Keratinocyte (primary cell): ENCODE measurements at places on chromosomes 5 and 9.
A peak's percentile ranks its signal among the peaks of the same experiment; 100 is the strongest.

GRCh38 chr5:52977264-52977897 is 11.8 kb upstream of the ITGA2 start:
- no peaks in the 10 kb centered on the region for H3K36me3 ChIP-seq
- DNase-seq: no peak
- H3K4me3 ChIP-seq: no peak overlapping the region
- no peak overlapping the region for H3K27ac ChIP-seq
- H3K27me3 ChIP-seq: no peaks in the 10 kb centered on the region

DNA sequence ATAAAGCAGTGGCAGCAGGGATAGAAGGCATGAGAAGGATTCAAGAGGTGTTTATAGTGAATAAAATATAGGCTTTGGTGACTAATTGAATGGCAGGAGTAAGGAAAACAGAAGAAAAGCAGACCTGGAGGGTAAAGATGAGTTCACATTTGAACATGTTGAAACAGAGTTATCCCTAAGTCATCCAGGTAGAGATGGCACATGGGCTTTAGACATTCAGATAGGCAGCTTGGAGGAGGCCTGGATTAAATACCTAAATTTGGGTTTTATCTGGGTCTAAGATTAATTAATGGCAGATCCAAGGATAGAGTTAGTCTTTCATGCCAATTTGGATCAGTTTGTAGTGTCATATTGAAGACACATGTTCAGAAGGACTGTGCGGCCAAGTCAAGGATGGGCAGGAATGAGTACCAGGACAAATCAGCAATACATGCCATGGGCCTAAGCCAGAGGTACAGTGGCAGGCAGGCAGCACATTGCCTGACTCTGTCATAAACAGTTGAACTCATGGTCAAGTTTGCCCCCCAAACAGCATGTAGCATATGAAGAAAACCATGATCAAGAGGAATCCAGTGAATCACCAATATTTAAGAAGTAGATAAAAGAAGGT is 115.5 kb upstream of the SLC12A2 start:
- no peak overlapping the region for H3K4me3 ChIP-seq
- H3K36me3 ChIP-seq: peaks cover 2% of the 10 kb centered on the region
- H3K27ac ChIP-seq: peak overlapping the region; percentile 56
- no peaks in the 10 kb centered on the region for H3K27me3 ChIP-seq

GRCh38 chr9:87065981-87066380 is 118.7 kb upstream of the GAS1 start:
- H3K27me3 ChIP-seq: no peaks in the 10 kb centered on the region
- no peaks in the 10 kb centered on the region for H3K36me3 ChIP-seq
- no peaks in the 10 kb centered on the region for H3K4me1 ChIP-seq

DNA sequence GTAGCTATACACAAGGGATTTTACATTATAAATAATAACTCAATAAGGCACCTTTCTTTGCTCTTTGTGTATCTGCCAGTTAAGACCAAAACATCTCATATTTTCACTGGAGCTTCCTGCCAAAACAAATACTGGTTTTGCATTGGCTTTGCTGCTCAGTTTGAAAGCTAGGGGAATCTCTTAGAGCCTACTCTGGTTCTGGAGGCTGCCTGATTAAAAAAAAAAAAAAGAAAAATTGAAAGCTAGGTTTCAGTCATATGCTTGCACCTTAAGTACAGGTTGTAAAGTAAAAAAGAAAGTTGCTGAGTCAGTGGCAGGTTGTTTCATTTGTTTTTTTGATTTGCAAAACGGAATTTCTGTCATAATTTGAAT is 2.3 kb downstream of the DENND4C start:
- H3K27ac ChIP-seq: peak overlapping the region; percentile 89
- no peaks in the 10 kb centered on the region for H3K27me3 ChIP-seq
- DNase-seq: no peak
- H3K36me3 ChIP-seq: no peaks in the 10 kb centered on the region
- peaks cover 16% of the 10 kb centered on the region for H3K4me1 ChIP-seq
- H3K4me3 ChIP-seq: peak overlapping the region; percentile 84

GRCh38 chr5:65461490-65461889 is 20.2 kb downstream of the ADAMTS6 start:
- no peaks in the 10 kb centered on the region for H3K4me1 ChIP-seq
- DNase-seq: no peak
- H3K36me3 ChIP-seq: peaks cover 15% of the 10 kb centered on the region
- H3K27ac ChIP-seq: no peak overlapping the region
- no peaks in the 10 kb centered on the region for H3K27me3 ChIP-seq

DNA sequence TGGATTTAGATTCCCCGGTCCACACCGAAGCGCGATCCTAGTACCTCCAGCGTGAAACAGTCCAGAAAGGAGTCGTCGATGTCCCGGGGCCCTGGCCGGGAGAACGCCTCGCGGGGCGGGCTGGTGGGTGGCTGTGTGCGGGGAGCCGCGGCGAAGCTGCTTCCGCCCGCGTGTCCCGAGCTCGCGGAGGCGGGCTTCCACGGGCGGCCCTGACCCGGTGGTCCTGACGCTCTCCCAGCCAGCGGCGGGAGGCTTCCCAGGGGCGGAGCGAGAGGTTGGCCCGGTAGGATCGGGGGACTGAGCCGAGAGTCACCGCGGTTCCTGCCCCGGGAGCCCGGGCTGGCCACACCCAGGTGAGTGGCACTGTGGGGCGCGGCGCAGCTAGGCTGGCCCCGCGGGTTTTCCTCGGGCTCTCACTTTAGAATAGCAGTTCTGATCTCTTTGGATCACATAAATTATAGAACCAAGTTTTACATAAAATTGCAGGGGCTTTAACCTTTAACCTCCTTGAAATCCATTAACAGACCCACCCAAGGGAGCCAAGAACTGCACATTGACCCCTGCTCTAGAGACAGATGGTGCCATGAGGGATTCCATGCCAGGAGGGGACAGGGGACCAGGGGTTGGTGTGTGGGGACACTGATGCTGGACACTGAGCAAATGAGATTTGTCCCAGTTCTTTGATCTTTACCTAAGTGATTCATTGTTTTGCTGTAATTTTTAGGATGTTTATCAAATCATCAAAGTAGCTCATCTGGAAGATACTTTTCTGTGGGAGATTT is 29.2 kb upstream of the IL31RA start:
- H3K27ac ChIP-seq: no peak overlapping the region
- H3K36me3 ChIP-seq: no peaks in the 10 kb centered on the region
- H3K27me3 ChIP-seq: peaks cover 6% of the 10 kb centered on the region
- peaks cover 5% of the 10 kb centered on the region for H3K4me1 ChIP-seq

GRCh38 chr5:108772626-108773025 is 24.9 kb downstream of the FER start:
- no peak for DNase-seq
- H3K27me3 ChIP-seq: no peaks in the 10 kb centered on the region
- H3K4me1 ChIP-seq: no peaks in the 10 kb centered on the region
- H3K4me3 ChIP-seq: no peak overlapping the region

DNA sequence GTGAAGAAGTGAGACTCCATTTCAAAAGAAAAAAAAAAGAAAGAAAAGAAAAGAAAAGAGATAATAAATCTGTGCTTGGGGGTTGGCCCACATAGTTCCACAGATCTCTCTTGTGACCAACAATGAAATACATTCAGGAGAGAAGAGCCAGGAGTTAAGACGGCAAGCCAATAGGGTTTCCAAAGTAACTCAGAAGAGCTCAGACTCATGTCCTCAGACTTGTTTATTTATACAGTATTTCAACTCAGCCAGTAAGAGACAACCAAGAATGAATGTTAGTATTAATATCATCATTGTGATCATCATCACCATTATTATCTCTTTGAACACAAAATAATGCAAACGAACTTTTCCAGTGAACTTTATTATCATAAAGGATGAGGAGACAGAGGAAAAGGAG is 140.2 kb downstream of the GLIS3 start:
- DNase-seq: no peak
- no peaks in the 10 kb centered on the region for H3K4me1 ChIP-seq
- no peaks in the 10 kb centered on the region for H3K27me3 ChIP-seq
- H3K27ac ChIP-seq: no peak overlapping the region
- H3K36me3 ChIP-seq: no peaks in the 10 kb centered on the region

DNA sequence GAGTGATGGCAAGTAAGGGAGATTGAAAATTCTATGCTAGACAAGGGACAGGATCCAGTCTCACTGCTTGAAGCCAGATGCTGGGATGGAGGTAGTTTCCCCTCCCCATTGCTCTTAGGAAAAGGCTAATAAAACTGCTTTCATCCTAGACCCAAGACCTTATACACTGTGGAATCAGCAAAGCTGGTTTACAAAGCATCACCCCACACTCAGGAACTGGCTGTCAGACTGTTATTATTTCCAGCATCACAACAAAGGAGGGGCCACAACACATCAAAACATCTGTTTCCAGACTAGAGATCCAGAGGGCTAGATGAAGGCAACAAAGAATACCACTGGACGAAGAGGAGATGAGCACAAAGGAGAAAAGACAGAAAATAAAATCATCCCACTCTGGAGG is 364.6 kb upstream of the PTGER4 start:
- no peak for DNase-seq
- H3K27ac ChIP-seq: no peak overlapping the region
- no peak overlapping the region for H3K4me3 ChIP-seq
- no peaks in the 10 kb centered on the region for H3K36me3 ChIP-seq
- H3K4me1 ChIP-seq: no peaks in the 10 kb centered on the region
- H3K27me3 ChIP-seq: no peaks in the 10 kb centered on the region

- no peaks in the 10 kb centered on the region for H3K27me3 ChIP-seq
- no peak for DNase-seq
- no peak overlapping the region for H3K27ac ChIP-seq
These were observed 20.6 kb downstream of the NOTCH1 start for GRCh38 chr9:136525207-136525606.

DNA sequence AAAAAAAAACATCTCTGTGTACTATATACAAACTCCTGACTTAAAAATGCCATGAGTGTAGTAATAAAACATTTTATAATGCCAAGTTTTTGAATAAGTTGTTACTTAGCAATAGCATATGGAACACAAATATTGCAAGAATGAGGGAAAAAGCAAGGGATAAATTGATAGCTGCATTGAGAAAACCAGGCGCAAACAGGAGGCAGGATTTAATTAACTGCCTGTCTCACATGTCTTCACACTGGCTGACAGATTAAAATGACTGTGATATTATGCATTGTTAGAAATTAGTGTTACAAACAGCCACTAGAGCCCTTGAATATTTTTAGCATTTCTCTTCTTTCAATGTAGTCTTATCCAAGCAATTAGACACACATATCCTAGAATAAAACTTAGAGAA is 1817.5 kb upstream of the NUDT12 start:
- H3K4me3 ChIP-seq: no peak overlapping the region
- no peaks in the 10 kb centered on the region for H3K27me3 ChIP-seq
- no peaks in the 10 kb centered on the region for H3K36me3 ChIP-seq
- no peak overlapping the region for H3K27ac ChIP-seq
- no peak for DNase-seq

DNA sequence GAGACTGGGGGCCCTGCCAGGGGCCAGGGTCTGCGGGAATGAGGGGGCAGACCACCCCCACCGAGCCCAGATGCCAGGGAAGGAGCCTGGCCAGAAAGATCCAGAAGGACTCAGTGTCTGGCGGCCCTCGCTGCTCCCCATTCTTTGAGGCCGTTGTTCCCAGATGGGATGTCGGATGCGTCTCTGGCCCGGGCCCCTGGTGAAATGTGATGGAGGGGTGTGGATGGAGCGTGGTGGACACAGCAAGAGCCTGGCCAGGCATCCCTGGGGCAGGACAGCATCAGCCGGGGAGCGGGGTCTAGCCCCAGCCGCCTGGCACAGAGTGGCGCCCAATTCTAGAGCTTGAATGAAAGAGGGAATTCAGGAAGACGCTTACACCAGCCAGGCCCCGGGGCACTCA is 46.2 kb upstream of the NKD2 start:
- H3K27me3 ChIP-seq: peaks cover 13% of the 10 kb centered on the region
- H3K27ac ChIP-seq: no peak overlapping the region
- H3K36me3 ChIP-seq: no peaks in the 10 kb centered on the region

GRCh38 chr5:143340891-143341685 is 62.4 kb downstream of the NR3C1 start:
- H3K4me3 ChIP-seq: no peak overlapping the region
- peak overlapping the region; percentile 76 for H3K27ac ChIP-seq
- H3K36me3 ChIP-seq: no peaks in the 10 kb centered on the region
- DNase-seq: no peak

- DNase-seq: no peak
- H3K27me3 ChIP-seq: no peaks in the 10 kb centered on the region
- no peak overlapping the region for H3K27ac ChIP-seq
- H3K4me1 ChIP-seq: no peaks in the 10 kb centered on the region
- no peak overlapping the region for H3K4me3 ChIP-seq
These were observed 11.8 kb upstream of the LHFPL2 start for GRCh38 chr5:78660401-78660800.

DNA sequence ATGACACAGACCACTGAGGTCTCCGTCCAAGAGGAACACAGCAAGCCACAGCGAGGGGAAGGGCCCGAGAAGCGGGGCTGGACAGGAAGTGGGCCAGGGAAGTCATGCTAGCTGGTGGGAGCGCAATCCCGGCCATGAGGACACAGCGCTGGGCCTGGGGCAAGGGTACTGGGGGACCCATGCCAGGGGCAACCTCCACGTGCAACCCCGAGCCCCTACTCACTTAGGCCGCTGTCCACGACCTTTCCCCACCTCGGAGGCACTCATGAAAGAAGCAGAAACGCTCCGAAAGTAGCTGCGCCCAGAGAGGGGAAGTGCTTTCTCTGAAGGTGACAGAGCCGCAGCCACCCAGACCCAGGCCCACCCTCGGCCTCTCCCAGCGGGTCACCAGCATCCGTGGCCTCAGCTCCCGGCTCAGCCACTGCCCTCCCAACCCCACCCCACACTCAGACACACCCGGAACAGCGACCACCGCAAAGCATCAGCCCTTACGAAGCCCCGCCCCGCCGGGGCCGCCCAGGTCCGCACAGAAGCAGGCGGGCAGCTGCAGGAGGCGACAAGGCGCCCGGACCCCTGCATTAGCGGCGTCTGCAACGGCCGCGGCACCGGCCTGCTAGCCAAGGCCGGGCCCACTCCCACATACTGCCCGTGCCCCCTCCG is 782 bp downstream of the BICD2 start:
- H3K4me1 ChIP-seq: peaks cover 44% of the 10 kb centered on the region
- peak overlapping the region; percentile 76 for H3K4me3 ChIP-seq
- no peaks in the 10 kb centered on the region for H3K36me3 ChIP-seq
- no peaks in the 10 kb centered on the region for H3K27me3 ChIP-seq

DNA sequence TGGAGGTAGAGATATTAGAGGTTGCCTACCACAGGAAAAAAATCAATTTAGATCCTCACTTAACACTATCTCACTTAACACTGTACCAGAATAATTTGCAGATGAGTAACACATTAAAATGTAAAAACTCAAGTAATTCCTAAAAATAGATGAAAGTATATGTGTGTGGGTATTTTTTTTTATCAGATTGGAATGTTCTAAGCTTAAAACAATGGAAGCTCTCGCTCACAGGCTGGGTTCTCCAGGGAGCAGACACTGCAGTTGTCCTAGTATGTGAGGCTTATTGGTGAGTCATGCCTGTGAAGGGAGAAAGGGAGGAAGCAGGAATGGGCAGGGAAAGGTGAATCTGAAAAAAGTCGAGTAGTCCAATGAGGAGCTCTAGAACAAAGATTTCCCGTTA is 181.3 kb upstream of the ZNF608 start:
- no peaks in the 10 kb centered on the region for H3K27me3 ChIP-seq
- no peak overlapping the region for H3K4me3 ChIP-seq
- no peak overlapping the region for H3K27ac ChIP-seq
- DNase-seq: no peak
- peaks cover 4% of the 10 kb centered on the region for H3K4me1 ChIP-seq
- H3K36me3 ChIP-seq: no peaks in the 10 kb centered on the region
